ENCODE measurements at places on chromosomes 3 and 15.

DNA sequence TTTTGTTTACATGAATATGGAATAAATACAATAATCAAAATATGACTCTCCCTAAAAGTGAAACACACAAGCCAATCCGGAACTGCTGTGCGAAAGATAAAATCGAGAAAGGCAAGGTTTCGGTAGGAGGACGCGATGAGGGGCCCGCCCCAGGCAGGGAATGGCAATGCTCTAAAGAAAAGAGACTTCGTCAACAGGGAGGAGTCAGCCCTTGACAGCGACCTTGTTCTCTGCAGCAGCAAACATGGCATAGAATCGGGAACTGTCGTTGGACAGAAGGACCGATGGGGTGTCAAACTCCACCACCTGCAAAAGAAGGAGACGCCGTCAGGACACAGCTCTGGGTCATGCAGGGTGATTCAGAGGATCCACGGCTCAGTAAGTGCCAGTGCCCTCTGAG, 36.4 kb upstream of the PARL start:
- DNase-seq, result no peak

DNA sequence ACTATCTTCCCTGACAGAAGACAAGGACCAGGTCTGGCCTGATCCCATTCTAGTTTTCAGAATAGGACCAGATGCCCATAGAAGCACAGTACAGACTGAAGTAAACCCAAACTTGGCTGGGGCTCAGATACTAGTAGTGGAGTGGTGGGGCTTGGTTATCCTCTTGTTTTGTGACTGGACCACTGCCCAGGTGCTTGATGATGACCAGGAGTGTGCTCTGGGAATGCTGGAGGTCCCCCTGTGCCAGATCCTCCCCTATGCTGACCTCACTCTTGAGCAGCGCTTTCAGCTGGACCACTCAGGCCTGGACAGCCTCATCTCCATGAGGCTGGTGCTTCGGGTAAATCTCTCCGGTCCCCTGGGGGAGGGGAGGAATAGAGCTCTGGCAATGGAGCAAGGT, 36.3 kb downstream of the ESYT3 start:
- no peak for DNase-seq

GRCh38 chr3:154971341-154971740, 108.8 kb upstream of the MME start:
- no peak for DNase-seq

GRCh38 chr3:45623393-45623792, 28.8 kb downstream of the LIMD1 start:
- peak; percentile 70 for DNase-seq

DNA sequence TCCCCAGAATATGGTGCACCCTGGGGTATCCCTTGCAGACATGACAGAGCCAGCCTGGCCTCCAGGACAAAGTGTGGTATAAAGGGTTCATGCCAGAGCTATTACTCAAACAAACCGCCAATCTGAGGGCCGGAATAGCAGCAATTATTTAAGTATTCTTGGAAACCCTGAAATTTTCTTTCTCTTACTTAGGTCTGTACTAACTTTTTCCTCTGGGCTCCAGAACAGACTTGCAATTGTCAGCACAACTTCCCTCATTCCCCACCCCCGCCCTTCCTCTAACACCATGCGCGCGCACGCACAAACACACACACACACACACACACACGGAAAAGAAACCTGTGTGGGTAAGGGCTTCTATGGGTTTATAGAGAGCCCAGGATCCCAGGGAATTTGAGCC, 56.3 kb downstream of the ISG20 start:
- no peak for DNase-seq

- DNase-seq, result no peak
Observed at GRCh38 chr3:20974396-20974795, 776.6 kb downstream of the ZNF385D start.

- no peak for DNase-seq
Observed at GRCh38 chr3:124097362-124098131, 105.6 kb upstream of the ROPN1 start.

DNA sequence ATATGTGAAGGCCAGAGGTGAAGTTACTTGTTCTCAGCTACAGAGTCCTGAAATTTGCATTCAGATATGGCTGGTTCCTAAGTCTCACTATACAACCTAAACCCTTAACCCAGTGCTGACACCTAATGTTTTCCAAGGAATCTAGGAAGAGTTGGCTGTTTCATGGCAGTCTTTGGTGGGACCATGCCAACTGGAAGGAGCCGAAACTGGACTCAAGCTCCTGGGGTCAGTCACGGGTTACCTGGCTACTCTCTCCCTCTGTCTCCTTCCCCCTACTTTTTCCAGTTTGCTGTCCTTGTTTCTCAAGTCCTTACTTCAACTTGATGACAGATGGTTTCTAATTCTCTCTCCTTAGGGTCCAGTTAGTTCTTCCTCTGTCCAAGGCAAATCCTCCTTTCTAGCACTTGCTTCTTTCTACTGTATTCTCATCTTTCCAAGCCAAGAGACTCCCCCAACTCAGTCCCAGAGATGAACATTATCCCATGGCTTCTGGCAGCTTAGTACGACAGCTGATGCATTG, 88.6 kb upstream of the COL6A5 start:
- DNase-seq, result no peak

- DNase-seq, result no peak
Observed at GRCh38 chr3:37935290-37935668, 55.3 kb upstream of the VILL start.

GRCh38 chr3:9028134-9028533, 64.9 kb upstream of the RAD18 start:
- no peak for DNase-seq

DNA sequence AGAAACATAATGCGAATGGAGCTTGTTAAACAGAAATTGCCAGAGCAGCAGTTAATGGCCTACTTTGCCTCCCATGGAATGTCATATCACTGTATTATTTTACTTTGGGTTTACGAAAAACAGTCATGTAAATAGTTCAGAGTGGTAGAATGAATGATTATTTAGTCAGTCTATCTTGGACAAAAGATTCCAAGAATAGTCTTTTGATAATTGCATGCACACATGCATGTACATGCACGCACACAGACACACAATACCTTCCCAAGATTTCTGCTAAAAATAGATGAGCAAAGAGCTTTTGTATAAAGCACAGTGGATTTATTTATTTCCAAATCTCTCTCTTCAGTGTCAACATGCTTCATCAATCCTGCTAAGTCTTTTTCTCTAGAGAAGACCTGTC, 800.7 kb downstream of the DIPK2A start:
- DNase-seq, result no peak
